ENCODE measurements at places on chromosomes 1 and 21. TPM values are rescaled to one million over a fixed set of nuclear protein-coding genes. Genes with fewer than 3 reads are reported as not detected.
A peak's percentile ranks its signal among the peaks of the same experiment; 100 is the strongest.

The PRDM15 gene
- 3.1 TPM for total RNA-seq

DNA sequence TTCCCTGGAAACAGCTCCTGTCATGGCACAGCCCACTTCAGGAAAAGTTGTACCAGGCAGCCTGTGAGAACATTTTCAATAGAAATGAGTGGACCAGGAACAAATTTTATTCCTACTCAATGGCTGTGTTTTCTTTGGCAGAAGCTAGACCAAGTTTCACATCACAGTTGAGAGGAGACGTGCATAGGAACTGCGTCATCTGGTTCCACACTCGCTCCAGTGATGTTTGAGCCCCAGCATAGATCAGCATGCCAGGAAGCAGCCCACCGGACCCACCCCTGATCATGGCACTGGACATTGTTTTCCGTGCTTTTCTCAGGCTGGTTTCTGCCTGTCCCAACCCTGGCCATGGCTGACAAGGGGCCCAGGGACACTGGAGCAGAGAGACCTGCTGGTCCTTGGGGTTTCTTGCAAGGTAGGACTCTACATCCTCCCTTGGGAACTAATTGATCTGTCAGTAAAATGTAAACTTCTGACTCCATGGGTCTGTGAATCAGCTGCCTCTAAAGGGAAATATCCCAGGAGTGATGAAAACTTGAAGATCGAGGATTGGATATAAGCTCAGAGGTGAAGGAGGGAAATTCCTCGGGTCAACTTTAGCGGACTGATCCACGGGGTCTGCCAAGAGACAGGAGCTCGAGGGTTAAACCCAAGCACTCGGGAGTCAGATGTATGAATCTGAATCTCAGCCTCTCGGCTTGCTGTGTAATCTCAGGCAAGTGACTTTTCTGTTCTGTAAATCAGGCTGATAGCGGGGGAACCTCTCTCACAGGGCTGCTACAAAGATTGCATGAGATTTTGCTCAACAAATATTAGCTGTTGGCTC is 35.7 kb downstream of the NEK2 start:
- H3K36me3 ChIP-seq: no peaks in the 10 kb centered on the region
- H3K4me3 ChIP-seq: no peak overlapping the region
- no peak for DNase-seq
- no peaks in the 10 kb centered on the region for H3K27me3 ChIP-seq
- H3K27ac ChIP-seq: no peak overlapping the region
- peaks cover 30% of the 10 kb centered on the region for H3K4me1 ChIP-seq

- H3K4me3 ChIP-seq: no peak overlapping the region
- peak overlapping the region; percentile 84 for H3K27ac ChIP-seq
- no peak for DNase-seq
- no peaks in the 10 kb centered on the region for H3K36me3 ChIP-seq
Observed at GRCh38 chr1:8524627-8525157, 206.8 kb downstream of the SLC45A1 start.

DNA sequence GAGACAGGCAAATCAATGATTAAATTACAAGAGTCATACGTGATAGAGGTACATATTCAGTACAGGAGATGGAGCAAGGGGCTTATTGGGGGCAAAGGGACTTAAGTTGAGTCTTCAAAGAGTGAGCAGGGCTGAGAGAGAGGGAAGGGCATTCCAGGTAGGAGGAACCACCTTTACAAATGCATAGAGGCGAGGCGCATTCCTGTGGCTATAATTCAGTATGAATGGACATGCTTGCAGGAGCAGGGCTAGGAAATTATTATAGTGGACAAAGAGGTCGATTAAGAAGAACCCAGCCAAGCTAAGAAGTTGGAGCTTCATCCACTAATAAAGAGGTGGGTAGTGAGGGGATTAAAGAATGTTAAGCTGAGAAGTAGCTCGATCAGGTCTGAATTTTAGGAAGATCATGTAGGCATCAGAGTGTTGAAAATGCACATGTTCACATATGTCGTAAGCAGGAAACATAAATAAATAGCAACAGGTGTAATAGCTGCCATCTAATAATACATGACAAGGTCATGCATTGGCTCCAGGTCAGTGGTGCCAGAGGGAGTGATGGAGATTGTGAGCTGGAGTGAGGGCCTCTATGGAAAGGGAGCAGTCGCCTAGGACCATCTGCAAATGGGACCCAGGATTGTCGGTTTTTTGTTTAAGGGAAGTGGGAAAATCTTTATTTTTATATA is 12.0 kb upstream of the HNRNPU start:
- H3K27me3 ChIP-seq: no peaks in the 10 kb centered on the region
- no peaks in the 10 kb centered on the region for H3K36me3 ChIP-seq
- no peaks in the 10 kb centered on the region for H3K4me1 ChIP-seq
- no peak overlapping the region for H3K4me3 ChIP-seq

GRCh38 chr1:231750818-231751362 is 124.3 kb downstream of the DISC1 start:
- no peaks in the 10 kb centered on the region for H3K27me3 ChIP-seq
- no peaks in the 10 kb centered on the region for H3K36me3 ChIP-seq
- no peaks in the 10 kb centered on the region for H3K4me1 ChIP-seq

DNA sequence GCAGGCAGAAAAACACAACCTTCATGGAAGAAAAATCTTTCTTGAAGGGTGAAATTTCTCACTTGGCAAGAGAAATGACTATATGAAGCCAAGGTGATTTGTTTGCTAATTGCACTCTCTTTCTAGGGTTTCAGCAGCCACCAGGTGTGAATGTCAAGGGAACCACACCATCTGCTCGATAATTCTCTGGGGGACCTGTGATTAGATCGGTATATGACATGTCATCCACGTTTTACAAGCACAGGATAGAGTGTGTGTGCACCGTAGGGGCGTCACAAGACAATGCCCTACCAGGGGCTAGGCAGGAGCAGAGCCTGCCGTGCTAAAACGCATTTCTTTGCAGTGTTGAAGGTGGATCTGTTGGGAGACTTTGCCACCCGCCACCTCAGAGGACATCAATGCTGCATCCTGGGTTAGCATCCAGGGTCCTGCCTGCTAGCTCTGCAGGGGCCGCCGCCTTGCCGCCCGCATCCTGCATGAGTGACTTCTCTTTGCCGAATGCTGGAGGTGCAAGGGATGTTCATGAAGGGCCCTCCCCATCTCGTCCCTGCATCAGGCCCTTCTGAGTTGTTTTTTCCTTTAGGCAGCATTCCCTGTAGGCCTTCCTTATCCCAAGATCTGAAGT is 37.8 kb upstream of the CCSAP start:
- no peak overlapping the region for H3K4me3 ChIP-seq
- H3K4me1 ChIP-seq: peaks cover 10% of the 10 kb centered on the region
- DNase-seq: no peak
- no peak overlapping the region for H3K27ac ChIP-seq
- no peaks in the 10 kb centered on the region for H3K27me3 ChIP-seq
- no peaks in the 10 kb centered on the region for H3K36me3 ChIP-seq

DNA sequence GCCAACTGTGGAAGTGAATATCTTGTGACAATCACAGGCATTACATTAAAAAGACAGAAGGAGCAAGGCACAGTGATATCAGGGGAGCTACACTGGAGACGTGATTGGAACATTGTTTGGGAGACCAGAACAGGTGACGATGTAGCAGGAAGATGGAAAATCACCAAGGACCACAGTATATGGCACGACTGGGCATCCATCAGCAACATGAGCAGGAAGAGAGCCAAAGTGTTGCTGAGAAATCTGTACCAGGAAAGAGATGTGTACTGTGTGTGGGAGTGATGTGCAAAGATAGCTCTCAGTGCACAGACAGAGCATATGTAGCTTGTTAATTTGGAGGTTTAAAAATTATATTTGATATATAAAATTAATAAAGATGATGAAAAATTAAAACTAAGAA is 790.6 kb upstream of the ADGRL2 start:
- no peak for DNase-seq
- H3K36me3 ChIP-seq: no peaks in the 10 kb centered on the region
- H3K27me3 ChIP-seq: no peaks in the 10 kb centered on the region
- H3K27ac ChIP-seq: no peak overlapping the region
- H3K4me3 ChIP-seq: no peak overlapping the region

GRCh38 chr1:164667600-164667999 is 108.6 kb downstream of the PBX1 start:
- no peaks in the 10 kb centered on the region for H3K36me3 ChIP-seq
- peaks cover 78% of the 10 kb centered on the region for H3K4me1 ChIP-seq
- peak; percentile 29 for DNase-seq
